Cerebellar nuclear complex (tissue), 1 donor: ENCODE measurements at places on chromosomes 4 and X.

DNA sequence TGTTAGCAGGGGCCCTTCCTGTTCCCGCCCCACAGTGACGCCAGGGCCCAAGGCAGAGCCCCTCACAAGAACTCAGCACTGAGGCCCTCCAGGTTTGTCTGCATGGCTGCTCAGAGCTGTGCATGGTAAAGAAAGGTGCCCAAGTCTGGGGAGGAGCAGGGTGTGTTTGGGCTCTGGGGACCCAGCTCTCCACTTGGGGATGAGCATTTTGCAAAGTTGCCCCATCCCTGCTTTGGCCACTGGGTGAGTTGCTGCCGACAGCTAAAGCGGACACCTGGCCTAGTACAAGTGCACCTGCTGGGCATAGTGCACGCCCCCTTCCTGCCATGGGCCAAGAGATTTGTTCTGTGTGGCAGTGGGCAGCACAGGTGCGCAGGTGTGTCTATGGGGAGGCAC is 2.0 kb upstream of the MXD4 start:
- no peak for DNase-seq

GRCh38 chrX:15903186-15903681 is 48.6 kb upstream of the AP1S2 start:
- no peak for DNase-seq

DNA sequence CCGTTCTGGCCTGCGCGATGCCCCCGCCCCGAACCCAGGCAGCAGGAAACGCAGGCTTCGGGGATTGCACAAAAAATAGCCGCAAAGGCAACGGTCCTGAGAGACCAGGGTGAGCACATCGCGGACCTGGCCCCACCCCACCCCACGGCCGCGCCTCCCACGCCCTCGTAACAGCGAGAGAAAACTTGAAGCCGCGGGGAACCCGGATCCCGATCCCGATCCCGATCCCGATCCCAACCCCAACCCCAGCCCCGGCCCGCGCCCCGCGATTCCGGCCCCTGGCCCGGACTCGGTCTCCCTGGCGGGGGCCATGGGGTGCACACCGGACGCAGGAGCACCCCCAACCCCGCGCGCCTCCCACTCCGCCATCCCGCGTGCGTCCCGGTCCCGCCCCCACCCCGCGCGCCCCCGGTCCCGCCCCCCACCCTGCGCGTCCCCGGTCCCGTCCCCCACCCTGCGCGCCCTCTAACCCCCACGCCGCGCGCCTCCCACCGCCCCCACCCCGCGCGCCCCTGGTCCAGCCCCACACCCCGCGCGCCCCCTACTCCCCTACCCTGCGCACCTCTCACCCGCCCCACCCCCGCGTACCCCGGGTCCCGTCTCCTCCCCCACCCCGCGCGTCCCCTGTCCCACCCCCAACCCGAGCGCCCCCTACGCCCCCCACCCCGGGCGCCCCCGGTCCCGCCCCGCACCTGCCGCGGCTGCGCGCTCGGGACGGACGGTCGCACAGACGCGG is 29.0 kb downstream of the NOP14 start:
- DNase-seq = no peak

DNA sequence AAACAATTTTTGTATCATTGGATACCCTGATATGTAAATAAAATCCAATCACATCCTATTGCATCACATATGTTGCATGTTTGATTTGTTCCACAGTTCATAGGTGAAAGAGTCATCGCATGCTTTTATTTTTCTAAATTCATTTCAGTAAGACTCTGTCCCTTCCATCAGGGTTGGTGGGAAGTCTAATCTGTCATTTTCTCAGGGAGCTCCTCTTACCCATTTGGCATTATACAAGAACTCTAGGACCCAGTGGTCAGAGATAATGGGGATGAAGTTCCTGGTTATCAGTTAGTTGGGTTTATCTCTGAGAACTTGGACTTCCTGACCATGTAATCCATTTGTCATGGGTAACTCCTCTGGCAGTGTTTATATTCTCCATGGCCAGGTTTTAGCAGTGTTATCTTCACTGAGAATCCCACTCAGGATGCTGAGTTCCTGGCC is 227.1 kb upstream of the JADE1 start:
- no peak for DNase-seq

DNA sequence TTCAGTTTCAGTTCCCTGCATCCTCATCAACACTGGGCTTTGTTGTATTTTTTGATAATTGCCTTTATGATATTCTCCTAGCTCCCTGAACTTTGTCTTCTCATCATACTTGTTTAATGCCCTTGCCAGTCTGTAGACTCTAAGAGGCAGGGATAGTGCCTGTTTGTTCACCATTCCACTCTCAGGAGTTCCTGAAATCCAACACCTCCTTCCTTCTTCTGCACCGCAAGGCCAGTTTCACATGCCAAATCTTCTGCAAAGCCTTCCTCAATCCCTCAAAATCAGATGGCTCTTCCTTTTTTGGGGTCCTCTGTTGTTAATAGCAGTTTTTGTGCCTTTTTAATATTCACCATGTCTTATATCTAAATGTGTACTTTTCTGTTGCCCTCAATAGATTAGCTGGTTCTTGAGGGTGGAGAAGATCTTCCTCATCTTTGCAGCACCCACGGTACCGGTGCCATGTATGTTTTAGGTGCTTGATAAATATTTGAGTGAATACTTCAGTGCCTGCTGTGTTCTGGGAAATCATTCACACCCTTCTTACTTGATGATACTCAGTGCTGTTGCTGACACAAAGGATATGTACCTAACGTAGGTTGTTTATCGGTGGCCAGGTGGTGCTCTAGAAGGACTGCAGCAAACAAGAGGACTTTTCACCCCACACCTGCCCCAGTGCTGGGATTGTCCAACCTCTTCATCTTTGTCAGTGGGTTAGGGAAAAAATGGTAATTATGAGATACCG is 85.3 kb upstream of the LIMCH1 start:
- no peak for DNase-seq

DNA sequence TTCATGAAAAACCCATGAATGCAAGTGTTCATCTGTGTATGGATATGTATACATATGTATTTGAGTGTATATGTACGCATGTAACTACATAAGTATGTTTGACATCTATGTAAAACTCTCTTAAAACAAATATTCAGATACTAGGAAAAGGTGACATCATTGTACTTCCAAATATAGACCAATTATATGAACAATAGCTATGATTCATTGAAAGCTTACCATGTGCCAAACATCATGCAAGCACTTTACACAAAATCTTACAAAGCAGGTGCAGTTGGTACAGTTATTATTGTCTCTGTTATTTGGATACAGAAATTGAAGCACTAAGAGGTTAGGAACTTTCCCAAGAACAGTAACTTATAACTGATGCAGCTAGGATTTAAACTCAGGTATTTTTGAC is 21.4 kb downstream of the MAGEB17 start:
- no peak for DNase-seq

DNA sequence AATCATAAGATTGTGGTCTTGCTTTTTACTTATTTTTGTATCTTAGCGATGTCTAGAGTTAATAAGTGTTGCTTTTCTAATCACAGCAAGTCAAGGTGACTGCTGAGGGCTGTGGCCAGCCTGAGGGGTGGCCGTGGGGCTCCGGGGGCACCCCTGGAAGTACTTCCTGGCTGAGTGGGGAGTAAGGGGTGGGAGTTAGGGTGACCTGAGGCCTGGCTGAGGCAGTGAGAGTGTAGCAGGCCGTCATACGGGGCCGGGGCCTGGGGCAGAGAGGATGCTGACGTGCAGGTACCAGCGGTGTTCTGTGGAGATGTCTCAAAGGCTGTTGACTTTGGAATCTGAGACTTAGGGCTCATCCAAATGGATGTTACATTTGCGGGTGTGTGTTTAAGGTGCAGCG is 29.3 kb downstream of the PIGG start:
- no peak for DNase-seq

- DNase-seq = no peak
Observed at GRCh38 chr4:185235843-185236503, 26.6 kb downstream of the SNX25 start.

DNA sequence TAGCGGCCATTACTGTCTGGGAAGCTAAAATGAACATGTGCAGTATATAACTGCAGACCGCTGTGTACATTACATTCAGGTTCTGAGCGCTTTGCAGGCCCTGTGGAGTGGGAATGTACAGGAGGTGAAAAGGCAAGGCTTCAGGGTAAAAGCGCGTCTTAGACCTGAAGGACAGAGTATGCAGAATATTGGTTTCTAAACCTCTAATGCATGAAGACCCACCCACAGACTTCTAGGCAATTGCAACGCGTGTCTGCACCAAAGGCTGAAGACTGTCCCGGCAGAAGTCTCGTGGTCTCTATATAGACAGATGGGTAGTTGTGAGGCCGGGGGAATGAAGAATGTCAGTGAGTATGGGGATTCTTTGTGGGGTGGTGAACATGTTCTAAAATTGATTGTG is 5.4 kb downstream of the MAP7D2 start:
- no peak for DNase-seq

- DNase-seq = no peak
Observed at GRCh38 chrX:302975-303374, 15.6 kb downstream of the GTPBP6 start.

DNA sequence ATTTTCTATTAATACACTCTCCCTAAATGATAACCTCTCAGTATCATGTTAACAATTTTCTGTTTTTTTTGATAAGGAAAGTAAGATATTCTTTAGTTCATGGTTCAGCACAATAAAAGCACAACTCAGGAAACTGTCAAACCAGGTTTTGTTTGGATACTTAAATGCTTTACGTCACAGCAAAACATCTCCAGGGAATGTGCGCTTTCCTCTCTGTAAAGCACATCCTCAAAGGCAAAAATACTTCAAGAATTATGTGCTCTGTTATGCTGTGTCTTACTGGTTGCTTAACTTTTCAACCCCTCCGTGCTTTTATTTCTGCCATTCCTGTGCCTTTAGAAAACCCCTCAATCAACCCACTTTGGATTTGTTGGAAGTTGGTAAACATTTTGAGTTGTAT is 27.8 kb downstream of the SNX25 start:
- DNase-seq = no peak

GRCh38 chrX:28889591-28890090 is 302.4 kb downstream of the IL1RAPL1 start:
- DNase-seq = no peak

DNA sequence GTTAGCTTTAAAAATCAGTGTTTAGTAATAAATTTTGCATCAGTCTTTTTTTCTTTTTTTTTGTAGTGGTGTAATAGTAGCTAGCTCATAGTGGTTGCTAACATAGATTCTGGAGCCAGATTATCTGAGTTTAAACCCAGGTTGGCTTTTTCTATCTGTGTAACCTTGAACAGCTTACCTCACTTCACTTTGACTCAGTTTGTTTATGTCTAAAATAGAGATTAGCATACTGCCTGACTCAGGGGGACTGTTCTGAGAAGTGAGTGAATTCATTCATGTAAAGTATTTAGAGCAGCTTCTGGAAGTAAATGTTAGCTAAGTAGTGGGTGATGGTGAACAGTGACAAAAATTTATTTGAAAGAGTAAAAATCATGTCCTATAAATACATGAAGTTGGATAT is 32.9 kb downstream of the CPEB2 start:
- no peak for DNase-seq

DNA sequence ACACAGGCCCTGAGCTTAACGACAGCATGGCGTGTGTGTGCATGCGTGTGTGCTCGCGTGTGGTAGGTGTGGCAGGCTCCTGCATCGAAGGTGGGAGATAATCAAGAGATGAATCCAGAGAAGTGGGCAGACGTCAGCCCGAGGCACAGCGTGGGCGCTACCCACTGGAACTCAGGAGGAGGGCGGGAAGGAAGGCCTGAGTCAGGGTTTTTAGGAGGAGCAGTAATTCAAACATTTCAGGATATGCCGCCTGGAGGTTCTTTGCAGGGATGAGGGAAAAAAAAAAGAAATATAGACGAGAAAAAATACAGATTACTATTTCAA is 66.3 kb upstream of the STX18 start:
- DNase-seq = no peak

DNA sequence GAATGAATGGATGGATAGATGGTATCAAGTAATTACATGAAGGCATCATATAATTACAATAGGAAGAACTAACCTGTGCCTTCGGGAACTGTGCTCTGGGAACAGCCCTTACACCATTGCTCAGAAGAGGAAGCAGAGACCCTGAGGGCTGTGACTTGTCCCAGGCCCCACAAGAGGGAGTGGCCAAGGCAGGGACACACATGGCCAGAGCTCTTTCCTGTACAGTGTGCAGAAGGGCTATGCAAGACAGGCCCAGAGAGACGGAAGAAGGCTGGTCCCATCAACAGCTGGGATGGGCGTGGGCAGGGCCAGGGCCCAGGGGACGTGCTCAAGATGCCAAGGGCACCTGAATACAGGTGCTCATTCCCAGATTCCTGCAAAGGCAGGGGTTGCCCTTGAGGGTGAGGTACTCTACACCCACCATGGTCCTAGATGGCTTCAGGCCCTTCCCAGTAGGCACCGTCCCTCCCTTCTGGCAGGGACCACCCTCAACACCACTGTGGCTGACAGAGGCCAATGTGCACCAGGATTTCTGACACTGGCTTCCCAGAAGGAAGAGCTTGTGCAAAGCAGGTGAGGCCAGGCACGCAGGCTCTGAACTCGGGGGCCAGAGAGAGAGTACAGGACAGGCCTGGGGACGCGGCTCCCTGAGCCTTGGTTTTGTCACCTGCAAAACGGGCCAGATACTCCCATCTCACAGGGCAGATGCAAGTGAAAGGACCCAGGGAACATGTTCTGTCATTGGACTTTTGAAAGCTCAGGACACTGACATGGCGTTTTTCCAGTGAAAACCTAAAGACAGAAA is 1.7 kb downstream of the EVC2 start:
- no peak for DNase-seq

DNA sequence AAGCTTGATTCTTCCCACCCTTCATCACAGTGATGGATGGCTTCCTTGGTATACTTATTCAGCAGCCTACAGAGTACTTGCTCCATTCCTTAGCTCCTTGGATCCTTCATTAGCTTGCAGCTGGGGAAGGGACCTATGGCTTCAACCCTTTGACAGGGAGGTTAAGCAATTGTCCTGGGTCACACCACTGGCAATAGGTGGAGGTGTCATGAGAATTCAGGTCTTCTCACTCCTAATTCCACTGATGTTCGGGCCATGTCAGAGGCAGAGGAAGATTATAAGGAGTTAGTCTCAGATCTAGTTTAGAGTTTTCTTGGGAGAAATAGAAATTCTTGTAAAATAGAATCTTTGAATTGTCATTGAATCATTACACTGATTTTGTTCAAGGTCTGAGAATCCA is 24.5 kb downstream of the EREG start:
- DNase-seq = no peak

GRCh38 chrX:2698604-2699003 is 7.5 kb downstream of the CD99 start:
- DNase-seq = no peak

GRCh38 chr4:53622739-53623151 is 31.5 kb upstream of the LNX1 start:
- DNase-seq = no peak
